ENCODE measurements at places on chromosomes 1 and 21. TPM values are rescaled to one million over a fixed set of nuclear protein-coding genes. Genes with fewer than 3 reads are reported as not detected.

GRCh38 chr21:44338971-44339910, at the start of gene CFAP410:
CFAP410 (minus strand) TSS chr21:44339390; CDS start chr21:44339194, 196 bp downstream.
- peaks cover 21% of the 10 kb centered on the region for H3K36me3 ChIP-seq
- peak within 1 kb of the TSS; percentile 96 for H3K27ac ChIP-seq
- no peaks in the 10 kb centered on the region for H3K27me3 ChIP-seq

DNA sequence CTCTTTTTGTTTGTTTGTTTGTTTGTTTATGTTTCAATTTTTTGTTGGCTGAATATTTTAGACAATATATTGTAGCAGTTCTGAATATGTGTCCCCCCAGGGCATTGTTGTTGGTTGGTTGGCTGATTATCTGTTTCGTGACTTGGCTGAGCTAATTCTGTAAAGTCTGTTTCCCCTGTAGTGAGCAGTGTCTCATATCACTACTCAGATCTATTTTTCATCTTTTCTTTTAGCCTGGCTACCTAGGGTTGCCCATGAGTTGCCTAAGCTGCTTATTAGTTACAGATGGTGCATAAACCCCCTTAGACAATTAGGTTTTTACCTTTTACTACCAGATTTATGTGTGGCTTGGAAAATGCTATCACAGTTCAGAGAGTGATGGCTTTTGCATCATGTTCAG, 32.3 kb downstream of the CFAP57 start:
- no peak overlapping the region for H3K4me3 ChIP-seq
- H3K27ac ChIP-seq = no peak overlapping the region
- H3K36me3 ChIP-seq = no peaks in the 10 kb centered on the region
- no peak for DNase-seq
- H3K4me1 ChIP-seq = no peaks in the 10 kb centered on the region

GRCh38 chr21:16455978-16456377, 726.2 kb downstream of the USP25 start:
- H3K4me3 ChIP-seq = peak overlapping the region; percentile 26
- peak; percentile 74 for DNase-seq
- no peaks in the 10 kb centered on the region for H3K27me3 ChIP-seq
- no peaks in the 10 kb centered on the region for H3K4me1 ChIP-seq

GRCh38 chr1:224201383-224201782, 18.3 kb downstream of the DEGS1 start:
- no peak overlapping the region for H3K27ac ChIP-seq
- H3K27me3 ChIP-seq = no peaks in the 10 kb centered on the region
- H3K4me1 ChIP-seq = peaks cover 14% of the 10 kb centered on the region
- no peaks in the 10 kb centered on the region for H3K36me3 ChIP-seq
- no peak overlapping the region for H3K4me3 ChIP-seq
- DNase-seq = no peak

- H3K27me3 ChIP-seq = no peaks in the 10 kb centered on the region
- H3K27ac ChIP-seq = no peak overlapping the region
- DNase-seq = peak; percentile 51
- H3K36me3 ChIP-seq = peaks cover 8% of the 10 kb centered on the region
- no peak overlapping the region for H3K4me3 ChIP-seq
Observed at GRCh38 chr1:7516341-7516740, 254.8 kb upstream of the VAMP3 start.

- no peak for DNase-seq
- H3K27ac ChIP-seq = no peak overlapping the region
- no peaks in the 10 kb centered on the region for H3K36me3 ChIP-seq
- no peaks in the 10 kb centered on the region for H3K27me3 ChIP-seq
Observed at GRCh38 chr21:17988102-17988437, 168.9 kb upstream of the C21orf91 start.

GRCh38 chr1:118788463-118788862, 199.7 kb downstream of the TBX15 start:
- no peaks in the 10 kb centered on the region for H3K27me3 ChIP-seq
- H3K4me1 ChIP-seq = no peaks in the 10 kb centered on the region
- no peaks in the 10 kb centered on the region for H3K36me3 ChIP-seq

DNA sequence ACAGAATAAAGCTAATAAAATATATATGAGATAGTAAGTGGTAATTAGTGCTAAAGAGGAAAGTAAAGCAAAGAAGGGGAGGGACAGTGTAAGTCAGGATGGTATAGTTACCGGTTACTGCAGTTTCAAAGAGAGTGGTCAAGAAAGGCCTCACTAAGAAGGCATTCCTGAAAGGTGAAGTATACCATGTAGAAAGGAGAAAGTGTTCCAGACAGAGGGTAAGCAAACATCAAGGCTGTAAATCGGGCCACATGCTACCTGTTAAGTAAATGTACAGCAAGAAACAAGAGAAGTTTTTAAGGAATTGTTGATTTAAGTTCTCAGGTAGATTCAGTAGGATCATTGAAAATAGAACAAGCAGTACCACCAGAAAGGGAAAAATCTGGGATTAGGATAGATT, 9.7 kb downstream of the DESI2 start:
- H3K4me3 ChIP-seq = no peak overlapping the region
- no peak for DNase-seq

DNA sequence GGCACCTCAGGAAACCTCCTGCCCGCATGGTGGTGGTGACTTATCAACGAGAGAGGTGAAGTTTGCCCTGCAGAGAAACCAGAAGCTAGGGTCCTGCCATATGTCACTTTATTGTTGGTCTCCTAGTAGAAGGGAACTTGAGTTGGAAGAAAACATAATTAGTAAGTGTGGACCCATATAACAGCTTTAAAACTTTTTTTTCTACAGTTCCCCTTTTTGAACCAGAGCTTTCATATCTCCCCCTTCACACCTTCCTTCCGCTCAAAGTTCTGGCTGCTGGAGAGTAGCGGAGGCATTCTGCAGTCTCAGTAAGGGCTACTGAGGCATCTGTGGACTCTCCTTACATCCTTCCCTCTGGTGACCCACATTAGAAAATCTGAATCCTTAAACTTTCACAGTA, 48.9 kb downstream of the PHC2 start:
- H3K4me3 ChIP-seq = no peak overlapping the region
- H3K4me1 ChIP-seq = peaks cover 29% of the 10 kb centered on the region

DNA sequence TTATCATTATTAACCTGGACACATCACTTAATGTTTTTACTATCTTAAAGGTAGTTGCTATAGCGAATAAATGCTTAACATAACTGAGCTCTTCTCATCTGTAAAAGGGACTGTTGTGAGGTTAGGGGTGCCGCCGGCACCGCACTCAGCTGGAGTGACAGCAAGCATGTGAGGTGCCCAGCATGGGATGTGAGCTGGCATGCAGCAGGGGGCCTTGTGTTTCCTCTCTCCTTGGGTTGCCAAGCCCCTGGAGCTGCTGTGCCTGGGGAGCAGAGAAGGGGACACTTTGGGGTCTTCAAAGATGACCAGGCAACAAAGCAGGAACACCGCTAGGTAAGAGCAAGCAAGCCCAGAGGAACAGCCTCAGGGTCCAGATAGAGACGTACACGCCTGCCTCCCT, 2.1 kb upstream of the ZC3H12A start:
- no peak overlapping the region for H3K4me3 ChIP-seq
- no peak for DNase-seq
- H3K27ac ChIP-seq = peak overlapping the region; percentile 40
- H3K27me3 ChIP-seq = peaks cover 12% of the 10 kb centered on the region
- H3K4me1 ChIP-seq = peaks cover 57% of the 10 kb centered on the region

Gene ZNF593OS
- not detected for total RNA-seq

DNA sequence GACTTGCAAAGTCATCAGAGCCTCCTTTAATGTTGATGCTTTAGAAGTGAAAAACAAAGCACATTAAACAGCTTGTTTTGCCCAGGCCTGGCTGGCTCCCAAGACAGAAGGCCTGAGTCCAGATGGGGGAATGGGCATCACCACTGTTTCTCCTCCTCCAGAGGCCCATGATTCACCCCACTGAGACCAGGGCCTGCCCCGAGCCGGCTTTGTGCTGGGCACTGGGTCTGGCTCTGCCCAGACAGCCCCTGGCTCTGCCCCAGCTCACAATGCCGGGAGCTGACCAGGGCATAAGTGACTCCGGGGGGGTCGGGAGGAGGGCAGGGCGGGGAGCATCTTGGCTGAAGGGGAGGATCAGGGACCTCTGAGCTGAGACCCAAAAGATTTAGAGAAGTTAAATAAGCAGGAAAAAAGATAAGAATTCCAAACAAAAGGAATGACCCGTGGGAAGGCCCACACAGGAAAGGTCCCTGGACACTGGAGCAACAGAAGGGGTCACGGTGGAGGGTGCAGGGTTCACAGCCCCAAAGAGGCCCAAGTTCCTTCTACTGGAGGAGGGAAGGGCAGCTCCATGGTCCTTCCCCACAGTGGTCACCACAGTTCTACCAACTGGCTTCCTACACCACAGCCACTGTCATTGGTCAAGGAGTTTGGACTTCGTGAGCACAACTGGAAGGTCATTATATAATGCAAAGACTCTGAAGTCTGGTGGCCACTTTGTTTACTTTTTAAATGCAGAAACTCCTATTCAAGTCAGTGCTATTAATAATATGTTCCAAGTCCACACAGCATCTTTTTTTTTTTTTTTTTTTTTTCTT, 5.5 kb downstream of the C2CD2 start:
- H3K27ac ChIP-seq = peak overlapping the region; percentile 74
- peaks cover 52% of the 10 kb centered on the region for H3K4me1 ChIP-seq
- DNase-seq = peak; percentile 75
- H3K36me3 ChIP-seq = peaks cover 6% of the 10 kb centered on the region

- no peaks in the 10 kb centered on the region for H3K27me3 ChIP-seq
- no peak overlapping the region for H3K27ac ChIP-seq
- no peak overlapping the region for H3K4me3 ChIP-seq
Observed at GRCh38 chr21:42465803-42466127, 30.3 kb downstream of the RSPH1 start.

- DNase-seq = no peak
- H3K36me3 ChIP-seq = no peaks in the 10 kb centered on the region
- peaks cover 5% of the 10 kb centered on the region for H3K4me1 ChIP-seq
- no peaks in the 10 kb centered on the region for H3K27me3 ChIP-seq
- H3K4me3 ChIP-seq = no peak overlapping the region
- no peak overlapping the region for H3K27ac ChIP-seq
Observed at GRCh38 chr1:93735722-93736121, 54.1 kb upstream of the BCAR3 start.

- no peak overlapping the region for H3K4me3 ChIP-seq
- H3K27me3 ChIP-seq = peaks cover 16% of the 10 kb centered on the region
- peaks cover 7% of the 10 kb centered on the region for H3K36me3 ChIP-seq
Observed at GRCh38 chr1:3222042-3222692, 153.2 kb downstream of the PRDM16 start.

GRCh38 chr1:187001198-187001889, 172.6 kb downstream of the PLA2G4A start:
- no peaks in the 10 kb centered on the region for H3K27me3 ChIP-seq
- DNase-seq = no peak
- no peak overlapping the region for H3K4me3 ChIP-seq
- H3K4me1 ChIP-seq = no peaks in the 10 kb centered on the region
- H3K36me3 ChIP-seq = no peaks in the 10 kb centered on the region
- no peak overlapping the region for H3K27ac ChIP-seq

Gene BATF3
- total RNA-seq = 2.7 TPM

Gene SLC35D1
- 14.5 TPM for total RNA-seq

Data from spinal cord (tissue), 10 donors.